ENCODE measurements at places on chromosomes 12 and 14.

DNA sequence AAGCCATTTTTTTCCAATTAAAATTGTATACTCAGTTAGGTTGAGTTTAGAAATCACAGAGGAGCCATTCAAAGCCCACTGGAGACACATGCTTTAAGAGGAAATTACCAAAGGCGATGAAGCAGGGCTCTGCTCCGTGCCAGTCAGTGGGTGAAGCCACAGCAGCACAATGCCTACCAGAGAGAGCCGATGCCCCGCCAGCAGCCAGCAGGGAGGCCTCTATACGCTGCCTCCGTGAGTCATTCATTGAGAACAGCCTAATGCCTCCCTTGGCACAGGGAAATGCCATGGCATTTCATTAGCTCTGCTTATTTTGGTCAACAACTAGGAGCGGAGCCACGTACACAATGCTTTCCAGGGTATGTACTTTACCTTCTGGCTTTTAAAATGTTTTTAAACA, 197.8 kb upstream of the FRMD6 start:
- no peak for DNase-seq

GRCh38 chr12:115623764-115624334, 653.6 kb downstream of the MED13L start:
- no peak for DNase-seq

DNA sequence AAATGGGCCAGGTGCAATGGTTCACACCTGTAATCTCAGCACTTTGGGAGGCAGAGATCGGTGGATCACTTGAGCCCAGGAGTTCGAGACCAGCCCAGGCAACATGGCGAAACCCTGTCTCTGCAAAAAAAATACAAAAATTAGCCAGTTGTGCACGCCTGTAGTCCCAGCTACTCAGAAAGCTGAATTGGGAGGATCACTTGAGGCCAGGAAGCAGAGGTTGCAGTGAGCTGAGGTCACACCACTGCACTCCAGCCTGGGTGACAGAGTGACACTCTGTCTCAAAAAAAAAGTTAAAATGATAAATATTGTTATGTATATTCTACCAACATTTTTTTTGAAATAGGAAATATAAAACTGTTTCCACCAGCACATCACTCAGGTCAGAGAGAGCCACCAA, 64.9 kb downstream of the NDUFA12 start:
- DNase-seq: no peak

- no peak for DNase-seq
These were observed 15.0 kb upstream of the LTBP2 start for GRCh38 chr14:74627076-74627475.

GRCh38 chr12:77767756-77768343, 62.8 kb upstream of the NAV3 start:
- no peak for DNase-seq

DNA sequence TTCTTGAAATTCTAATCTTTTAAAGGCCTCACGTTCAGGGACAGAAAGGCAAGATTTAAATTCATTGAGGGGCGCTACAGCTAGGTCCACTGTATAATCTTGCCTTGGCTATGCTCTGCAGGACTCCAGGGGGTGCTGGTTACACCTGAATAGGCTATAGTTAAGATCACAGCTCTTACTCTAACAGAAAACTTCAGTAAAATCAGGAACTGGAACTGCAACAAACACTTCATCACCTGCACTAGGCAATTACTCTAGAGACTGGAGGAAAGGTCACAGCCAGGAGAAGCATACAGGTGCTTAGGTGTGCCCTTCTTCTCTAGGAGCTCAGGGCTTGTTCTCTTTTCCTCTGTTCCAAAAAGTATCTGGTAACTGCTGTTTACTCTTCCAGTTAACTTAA, 20.9 kb downstream of the SLCO1C1 start:
- no peak for DNase-seq

DNA sequence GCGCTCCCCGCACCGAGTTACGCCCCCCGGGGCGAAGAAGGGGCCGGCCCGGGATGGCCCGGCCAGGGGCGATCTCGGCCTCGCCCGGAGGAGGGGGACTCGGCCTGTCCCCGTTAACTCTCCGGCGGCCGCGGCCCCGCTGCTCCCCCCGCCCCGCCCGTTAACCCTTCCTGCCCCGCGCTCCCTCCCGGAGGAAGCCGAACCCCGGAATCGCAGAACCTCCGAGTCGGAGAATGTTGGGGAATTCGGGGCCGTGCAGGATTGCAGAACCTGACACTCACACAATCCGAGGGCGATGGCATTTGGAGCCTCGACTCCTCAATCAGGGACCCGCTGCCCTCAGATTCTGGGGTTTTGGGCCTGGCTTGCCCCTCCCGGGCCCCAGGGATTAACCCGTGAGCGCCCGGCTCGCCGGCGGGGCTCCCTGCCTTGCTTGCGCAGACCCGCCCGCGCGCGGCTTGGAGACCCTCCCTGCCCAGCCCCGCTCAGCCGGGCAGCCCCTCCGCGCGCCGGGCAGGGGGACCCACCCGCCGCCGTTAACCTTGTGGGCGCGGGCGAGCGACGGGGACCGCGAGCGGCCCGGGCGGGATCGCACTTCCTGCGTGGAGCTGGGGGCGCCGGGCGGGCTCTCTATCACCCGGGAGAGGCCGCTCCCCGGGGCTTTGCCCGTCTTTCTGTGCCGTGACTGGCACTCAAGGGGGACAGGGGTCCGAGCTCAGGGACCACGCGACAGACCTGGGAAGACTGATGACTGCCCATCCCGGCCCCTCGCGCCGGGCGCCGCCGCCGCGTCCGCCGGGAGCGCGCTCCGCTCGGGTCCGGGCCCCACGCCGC, 18.8 kb downstream of the BEGAIN start:
- no peak for DNase-seq

DNA sequence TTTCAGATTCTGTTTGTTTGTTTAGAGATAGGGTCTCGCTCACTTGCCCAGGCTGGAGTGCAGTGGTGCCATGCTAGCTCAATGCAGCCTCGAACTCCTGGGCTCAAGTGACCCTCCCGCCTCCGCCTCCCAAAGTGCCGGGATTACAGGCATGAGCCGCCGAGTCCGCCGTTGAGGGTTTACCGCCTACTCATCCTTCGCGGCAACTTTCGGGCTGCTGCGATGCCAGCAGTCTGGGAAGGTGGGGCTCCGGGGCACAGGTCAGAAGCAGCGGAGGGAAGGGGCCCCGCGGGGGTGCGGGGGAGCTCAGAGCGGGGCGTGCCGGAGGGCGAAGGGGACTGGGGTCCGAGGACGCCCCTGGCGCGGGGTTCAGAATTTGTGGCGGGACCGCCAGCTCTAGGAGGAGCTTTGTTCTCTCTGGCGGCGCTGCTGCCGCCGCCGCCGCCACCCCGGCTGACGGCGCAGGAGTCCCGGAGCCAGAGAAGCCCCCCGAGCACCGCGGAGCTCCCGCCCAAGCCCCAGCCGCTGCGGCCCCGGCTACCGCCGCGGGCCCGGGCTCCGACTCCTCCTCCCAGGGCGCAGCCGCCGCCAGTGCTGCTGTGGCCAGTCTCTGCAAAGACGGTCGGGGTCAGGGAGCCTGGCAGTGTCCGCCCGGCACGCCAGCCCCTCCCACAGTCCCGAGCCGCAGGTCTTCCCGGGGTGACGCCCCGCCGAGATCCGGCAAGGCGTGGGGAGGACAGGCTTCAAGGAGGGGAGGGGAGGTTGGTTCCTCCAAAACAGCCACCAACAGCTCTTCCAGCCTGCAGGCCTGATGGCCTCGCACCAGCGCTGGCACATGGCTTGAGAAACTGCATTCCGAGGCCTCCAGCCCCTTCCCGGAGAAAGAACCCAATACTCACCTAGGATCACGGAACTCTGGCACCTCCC, 10.9 kb upstream of the KRT77 start:
- no peak for DNase-seq

GRCh38 chr12:34402228-34402898, 380.1 kb downstream of the ALG10 start:
- no peak for DNase-seq

DNA sequence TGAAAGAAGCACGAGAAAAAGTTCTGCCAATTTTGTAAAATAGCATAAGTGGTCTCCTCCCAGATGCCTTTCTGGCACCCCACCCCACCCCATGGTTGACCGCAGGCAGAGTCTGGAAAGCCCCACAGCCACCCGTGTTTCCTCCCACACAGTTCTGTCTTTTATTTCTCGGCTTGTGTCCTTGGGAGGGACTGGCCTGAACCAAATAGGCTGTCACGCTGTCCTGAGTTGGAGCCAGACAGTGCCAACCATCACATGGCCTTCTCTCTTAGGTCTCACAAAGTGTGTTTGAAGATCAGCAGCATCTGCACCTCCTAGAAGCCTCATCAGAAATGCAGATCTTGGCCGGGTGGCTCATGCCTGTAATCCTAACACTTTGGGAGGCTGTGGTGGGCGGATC, 10.2 kb upstream of the LTA4H start:
- no peak for DNase-seq

DNA sequence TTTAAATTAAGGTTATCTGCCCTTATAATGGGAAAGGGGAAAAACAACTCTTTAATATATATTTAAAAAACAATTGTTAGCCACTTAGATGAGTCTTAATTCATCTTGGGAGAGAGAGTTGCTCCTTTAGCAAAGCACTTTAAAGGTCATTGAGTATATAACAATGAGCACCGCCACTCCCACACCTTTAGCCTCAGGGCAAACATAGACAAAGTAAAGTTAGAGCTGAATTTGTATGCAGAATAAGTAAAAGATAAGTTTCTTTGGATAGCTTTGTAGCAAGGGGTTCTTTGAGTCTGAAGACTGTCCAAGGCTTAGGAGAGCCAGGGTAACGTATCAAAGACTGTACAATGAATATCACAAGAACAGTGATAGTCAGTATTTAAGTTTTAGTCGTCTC, 728.8 kb upstream of the LMO3 start:
- no peak for DNase-seq
